ENCODE measurements at places on chromosomes 2 and 18. TPM values are rescaled to one million over a fixed set of nuclear protein-coding genes. Genes with fewer than 3 reads are reported as not detected.

The MYO5B gene
- total RNA-seq = not detected

The IL1RN gene
- 2.6 TPM for total RNA-seq

The KCNG2 gene
- not detected for total RNA-seq

The MROH2A gene
- total RNA-seq = not detected

The CNGA3 gene
- not detected for total RNA-seq

The NPAS2 gene
- 0.55 TPM for total RNA-seq

The CD8B2 gene
- not detected for total RNA-seq

The GAREM2 gene
- total RNA-seq = 1.6 TPM

The STAT4 gene
- 124 TPM for total RNA-seq

All from activated CD4-positive, alpha-beta memory T cell treated with anti-CD3 and anti-CD28 coated beads, Interleukin-2, amount 10 ng/mL, durations not matched to agents 7 days and 5 days (primary cell).